Activated CD8-positive, alpha-beta T cell treated with anti-CD3 and anti-CD28 coated beads, Interleukin-2, amount 10 ng/mL, durations not matched to agents 7 days and 5 days (primary cell): ENCODE measurements at places on chromosomes 16 and 17. TPM values are rescaled to one million over a fixed set of nuclear protein-coding genes. Genes with fewer than 3 reads are reported as not detected.

Gene CACNA1H
- total RNA-seq, result 0.57 TPM

Gene SLC16A11
- total RNA-seq, result 0.34 TPM

- DNase-seq, result no peak
Observed at GRCh38 chr16:68764862-68765261, 27.8 kb downstream of the CDH1 start.

DNA sequence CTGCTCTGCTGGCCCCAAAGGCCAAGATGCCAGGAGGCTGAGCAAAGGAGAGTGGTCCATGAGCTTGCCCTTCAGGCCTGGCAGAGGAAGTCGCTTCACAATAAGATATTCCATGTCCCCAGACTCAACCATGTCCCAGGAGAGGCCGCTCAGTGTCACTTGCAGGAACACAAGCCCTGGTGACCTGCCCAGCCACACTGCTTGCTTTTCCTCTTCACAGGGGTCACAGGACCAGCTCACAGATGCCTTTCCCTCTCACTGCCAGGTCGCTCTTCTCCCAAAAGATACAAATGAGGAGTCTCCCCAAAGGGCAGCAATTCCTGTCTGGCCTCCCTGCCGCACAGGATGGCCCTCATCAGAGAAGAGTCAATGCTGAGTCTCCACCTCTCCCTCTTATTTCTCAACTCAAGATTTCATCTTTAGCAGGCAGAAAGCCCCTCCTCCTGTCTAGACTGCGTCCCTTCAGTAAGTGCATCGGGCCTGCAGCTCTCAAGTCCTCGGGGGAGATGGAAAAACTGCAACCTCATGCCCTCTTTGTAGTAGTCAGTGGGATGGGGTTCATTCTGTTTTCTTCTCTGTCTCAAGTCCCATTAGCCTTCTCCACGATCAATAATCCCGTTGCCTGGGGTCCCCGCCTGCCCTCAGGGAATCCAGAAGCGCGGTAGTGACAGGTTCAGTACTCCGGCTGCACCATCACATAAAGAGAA lies 5.0 kb downstream of the JUP start:
- DNase-seq, result no peak

DNA sequence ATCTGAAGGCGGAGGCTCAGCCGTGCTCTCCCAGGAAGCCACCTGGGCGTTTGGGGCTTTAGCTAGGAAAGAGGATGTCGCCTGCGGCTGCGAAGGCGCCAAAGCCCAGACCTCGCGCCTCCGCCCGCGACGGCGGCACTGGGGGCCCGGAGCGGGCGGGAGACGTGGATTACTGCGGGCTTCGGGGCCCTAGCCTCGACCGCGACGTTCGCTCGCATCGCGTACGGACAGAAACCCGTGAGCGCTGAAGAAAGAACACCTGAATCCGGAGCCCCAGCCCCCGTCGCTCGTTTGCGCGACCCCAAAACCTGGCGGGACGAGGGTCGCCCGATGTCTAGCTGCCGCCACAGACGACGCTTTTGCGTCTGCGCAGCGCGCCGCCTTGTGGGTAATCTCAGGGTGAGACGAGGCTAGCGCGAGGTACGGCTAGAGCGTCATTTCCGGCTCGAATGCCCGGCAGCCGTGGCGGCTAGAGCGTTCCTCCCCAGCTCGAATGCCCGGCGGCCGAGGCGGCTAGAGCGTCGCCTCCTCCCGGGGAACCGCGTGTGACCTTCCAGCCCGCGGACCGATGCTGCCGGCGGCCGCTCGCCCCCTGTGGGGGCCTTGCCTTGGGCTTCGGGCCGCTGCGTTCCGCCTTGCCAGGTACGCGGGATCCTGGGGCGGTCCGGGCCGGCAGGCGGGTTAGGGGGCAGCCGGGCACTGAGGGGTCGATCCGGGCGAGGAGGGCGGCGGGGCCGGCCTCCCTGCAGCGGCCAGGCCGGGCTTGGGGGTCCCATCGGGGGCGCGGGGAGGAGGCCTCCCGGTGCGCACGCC lies at the start of gene MRPL12:
MRPL12 (plus strand) TSS at position 434 of the 813 bp plus-strand sequence; CDS start at position 569, 135 bp downstream.
- DNase-seq, result peak; percentile 94

Gene MYH2
- total RNA-seq, result not detected

Gene IL17C
- not detected for total RNA-seq

- DNase-seq, result peak; percentile 27
Observed at GRCh38 chr17:57612202-57613071, 132.7 kb downstream of the CCDC182 start.

DNA sequence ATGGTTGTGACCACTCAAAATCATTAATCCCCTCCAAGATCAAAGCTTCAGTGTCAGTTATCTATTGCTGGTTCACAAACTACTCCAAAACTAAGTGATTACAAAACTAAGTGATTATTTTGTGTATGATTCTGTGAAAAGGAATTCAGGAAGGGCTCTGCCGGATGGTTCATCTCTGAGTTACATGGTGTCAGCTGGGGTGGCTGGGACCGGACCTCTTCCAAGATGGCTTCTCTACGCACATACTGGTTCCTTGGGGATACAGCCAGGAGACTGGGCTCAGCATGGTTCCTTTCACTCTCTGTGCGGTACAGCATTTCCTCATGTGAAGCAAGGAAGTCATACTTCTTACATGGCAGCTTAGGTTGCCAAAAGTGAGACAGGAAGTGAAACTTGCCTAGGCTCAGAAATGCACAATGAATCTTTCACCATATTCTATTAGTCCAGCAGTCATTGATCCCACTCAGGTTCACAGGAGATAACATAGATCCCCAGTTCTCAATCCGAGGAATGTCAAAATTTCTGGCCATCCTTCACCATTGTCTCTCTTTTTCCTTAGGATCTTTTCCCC lies 97.9 kb upstream of the IRX6 start:
- no peak for DNase-seq

Gene TBC1D3
- total RNA-seq, result not detected

Gene GALK1
- total RNA-seq, result 52.2 TPM

DNA sequence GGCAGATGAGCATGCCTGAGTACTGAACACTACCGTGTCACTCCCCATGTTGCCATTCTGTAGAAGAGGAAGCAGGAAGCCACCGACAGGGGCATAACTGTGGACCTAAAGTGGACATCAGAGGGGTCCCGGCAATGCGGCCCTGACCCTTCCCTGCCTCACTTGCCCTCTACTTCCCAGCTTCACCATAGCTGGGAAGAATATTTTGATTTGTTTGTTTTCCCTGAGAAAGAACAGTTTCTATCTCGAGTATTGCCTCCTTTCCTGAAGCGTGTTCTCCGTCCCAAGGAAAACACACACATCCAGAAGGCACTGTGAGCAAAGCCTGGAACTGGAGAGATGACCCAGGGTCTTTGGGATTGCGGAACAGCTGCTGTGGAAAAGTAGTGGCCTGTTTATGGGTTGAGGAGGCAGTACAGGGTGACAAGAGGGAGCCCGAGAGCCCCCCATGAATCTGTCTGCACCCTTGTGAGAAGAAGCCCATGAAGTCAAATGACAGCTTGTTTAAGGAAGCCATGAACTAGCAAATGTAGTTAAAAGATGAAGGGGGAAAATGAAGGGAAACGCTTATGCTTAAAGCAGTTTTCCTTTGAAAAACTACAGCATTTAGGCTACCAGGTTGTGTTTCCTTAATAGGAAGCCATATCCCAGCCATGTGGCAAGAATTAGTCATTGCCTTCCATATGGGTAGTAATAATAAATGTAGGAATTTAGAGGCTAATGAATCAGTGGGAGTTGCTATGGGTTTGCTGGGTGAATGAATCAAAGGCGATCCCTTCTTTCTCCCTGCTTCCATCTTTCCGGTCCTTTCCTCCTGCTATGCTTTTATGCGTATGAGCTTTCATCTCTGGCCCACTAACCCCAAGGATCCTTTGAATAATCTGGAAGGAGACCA lies 90.0 kb upstream of the TBX2 start:
- DNase-seq, result no peak

DNA sequence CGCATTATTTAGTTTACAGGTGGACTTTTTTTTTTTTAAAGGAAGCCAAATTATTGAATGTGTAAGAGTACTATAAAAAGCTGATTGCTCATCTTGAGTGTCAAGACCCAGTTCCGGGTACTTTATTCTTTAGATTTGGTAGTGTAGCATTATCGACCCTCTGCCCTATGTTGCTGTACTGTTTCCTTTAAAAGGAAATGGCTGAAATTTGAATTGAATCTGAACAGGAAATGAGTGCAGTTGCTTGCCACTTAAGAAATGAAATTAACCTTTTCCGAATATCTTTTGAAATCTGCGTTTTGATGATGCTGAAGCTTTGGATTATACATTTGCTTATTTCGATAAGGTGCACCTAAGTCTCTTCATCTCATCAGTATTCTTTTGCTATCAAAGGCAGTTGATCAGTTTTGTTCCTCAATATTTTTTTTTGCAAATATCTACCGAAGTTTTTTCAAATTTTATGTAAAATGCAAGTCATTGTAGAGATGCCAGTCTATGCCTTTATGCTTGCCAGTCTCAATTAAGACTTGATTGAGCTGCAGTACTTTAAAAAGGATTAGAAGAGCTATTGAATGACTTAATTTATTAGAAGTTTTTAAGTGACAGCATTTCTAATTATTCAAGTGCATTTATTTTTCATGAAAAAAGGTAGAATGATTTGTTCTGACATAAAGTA lies 1.8 kb downstream of the GGNBP2 start:
- DNase-seq, result no peak

DNA sequence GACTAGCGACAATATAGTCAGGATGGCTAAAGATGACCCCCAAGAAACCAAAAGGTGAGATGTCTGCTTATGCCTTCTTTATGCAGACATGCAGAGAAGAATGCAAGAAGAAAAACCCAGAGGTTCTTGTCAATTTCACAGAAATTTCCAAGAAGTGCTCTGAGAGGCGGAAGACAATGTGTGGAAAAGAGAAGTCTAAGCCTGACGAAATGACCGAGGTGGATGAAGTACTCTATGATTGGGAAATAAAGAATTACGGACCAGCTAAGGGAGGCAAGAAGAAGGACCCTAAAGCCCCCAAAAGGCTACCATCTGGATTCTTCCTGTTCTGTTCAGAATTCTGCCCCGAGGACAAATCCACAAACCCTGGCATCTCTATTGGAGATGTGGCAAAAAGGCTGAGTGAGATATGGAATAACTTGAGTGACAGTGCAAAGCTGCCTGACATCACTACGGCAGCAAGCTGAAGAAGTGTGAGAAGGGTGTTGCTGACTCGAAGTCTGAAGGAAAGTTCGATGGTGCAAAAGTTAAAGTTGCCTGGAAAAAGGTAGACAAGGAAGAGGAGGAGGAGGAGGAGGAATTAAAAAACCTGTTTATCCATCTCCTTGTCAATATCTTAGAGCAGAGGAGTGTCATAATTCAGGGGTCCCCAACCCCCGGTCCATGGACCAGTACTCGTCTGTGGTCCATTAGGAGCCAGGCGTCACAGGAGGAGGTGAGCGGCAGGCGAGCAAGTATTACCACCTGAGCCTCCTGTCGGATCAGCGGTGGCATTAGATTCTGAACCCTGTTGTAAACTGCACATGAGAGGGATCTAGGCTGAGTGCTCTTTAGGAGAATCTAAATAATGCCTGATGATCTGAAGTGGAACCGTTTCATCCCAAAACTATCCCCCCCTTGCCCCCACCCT lies 25.1 kb upstream of the ADGRG1 start:
- DNase-seq, result no peak

GRCh38 chr16:21071741-21072140 lies 78.9 kb downstream of the DNAH3 start:
- no peak for DNase-seq

DNA sequence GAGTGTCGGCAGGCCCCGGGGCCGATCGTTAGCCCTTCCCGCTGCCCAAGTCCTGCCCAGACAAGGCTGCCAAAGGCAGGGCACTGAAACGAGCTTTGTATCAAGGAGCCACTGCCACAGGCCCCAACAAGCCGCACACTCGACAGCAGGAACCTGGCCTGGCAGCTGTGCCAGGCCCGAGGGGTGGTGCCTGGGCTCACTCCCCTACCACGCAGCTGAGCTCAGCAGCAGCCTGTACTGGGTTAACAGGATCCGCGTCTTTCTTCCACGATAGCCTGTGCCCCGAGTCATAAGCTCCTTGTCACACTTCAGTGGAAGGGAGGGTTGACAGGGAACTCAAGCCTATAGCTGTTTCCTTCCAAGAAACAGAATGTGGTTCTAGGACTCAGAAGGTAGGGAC lies 87.9 kb downstream of the ABR start:
- DNase-seq, result no peak

DNA sequence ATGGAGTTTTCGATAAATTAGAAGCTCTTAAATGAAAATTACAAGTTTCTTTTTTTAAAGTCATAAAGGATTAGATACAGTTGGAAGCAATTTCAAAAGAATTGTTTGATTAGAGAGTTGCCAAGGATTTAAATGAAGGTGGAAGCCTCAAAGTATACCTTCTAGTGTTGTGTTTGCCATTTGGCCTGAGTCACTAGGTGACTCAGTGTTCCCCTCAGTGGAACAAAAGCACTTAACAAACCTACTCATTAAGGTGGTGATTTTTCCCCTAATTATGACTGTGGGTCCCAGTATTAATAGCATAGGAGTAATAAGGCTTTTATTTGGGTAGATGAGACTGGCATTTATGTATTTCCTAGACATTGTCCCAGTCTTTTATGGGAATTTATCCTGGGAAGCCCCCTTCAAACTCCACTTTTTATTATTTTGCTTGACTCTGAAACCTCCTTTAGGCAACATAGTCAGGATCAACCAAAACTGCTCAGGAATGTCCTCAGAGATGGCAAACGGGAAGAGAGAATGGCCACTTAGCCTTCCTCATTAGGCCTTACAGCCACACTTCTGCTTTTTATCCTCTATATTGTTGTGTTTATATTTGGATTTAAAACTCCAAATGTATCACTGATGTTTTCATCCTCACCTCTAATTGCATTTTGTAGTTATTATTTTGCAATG lies 161.0 kb downstream of the FTO start:
- DNase-seq, result no peak

Gene CES4A
- 12.0 TPM for total RNA-seq

DNA sequence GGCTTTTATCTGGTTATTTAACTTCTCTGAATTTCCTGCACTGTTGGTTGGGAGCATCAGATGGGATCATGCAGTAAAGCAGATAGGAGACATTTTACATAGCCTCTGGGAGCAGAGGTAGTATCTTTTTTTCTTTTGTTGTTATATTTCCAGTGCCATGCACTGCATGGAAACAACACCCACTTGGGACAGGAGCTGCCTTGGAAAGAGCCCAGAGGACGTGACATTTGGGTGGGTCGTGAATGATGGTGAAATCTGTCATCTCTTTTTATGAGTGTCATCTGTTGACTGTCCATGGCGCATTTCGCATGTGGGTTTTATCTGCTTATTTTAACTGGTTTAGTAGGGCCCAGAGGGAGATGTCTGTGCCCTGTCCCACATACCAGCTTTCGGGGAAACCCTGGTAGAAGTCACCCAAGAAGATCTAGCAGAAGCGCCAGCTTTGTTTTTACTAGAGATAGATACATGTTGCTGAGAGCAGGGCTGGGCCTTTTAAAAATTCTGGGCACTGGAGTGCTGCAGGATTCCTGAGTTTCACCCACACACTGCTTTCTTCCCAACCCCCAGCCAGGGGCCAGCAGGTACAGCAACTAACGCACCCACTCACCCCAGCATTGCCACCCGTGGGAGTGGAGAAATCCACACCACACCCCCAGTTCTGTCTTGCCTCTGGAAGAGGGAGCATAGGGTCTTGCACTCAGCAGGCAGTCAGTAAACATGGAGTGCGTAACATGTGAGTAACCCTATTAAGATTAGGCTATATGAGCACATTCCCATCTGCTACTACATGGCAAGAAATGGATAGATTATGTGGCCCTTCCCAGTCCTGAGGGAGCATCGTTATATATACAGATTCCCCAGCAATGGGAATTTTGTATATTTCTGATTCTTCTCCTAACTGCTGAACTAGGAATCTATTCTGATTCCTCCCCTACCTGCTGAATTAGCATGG lies 8.4 kb upstream of the TERF2 start:
- DNase-seq, result no peak

Gene COPZ2
- 5.5 TPM for total RNA-seq

GRCh38 chr17:44722254-44722653 lies 13.8 kb downstream of the DBF4B start:
- DNase-seq, result no peak
